ENCODE measurements at places on chromosomes 11 and 22. TPM values are rescaled to one million over a fixed set of nuclear protein-coding genes. Genes with fewer than 3 reads are reported as not detected.

- no peak for DNase-seq
Observed at GRCh38 chr11:93694109-93694508, 32.6 kb downstream of the CEP295 start.

Gene DYNC2H1
- total RNA-seq: 18.5 TPM

DNA sequence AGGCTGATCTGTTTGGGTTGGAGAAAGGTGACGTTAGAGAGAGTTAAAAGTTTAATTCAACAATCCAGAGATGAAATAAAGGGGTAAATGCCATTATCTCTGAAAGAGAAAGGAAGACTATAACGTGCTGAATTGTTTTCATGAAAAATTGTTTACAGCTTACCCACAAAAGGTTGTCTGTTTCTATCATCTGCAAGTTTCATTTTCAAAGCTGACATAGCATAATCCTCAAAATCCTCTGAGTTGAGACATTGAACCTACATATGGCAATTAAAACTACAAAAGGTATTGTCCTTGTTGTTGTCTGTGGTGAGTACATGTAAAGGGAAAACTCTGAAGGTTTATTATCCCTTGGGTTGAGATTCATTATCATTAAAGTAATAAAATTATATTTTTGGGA lies 569.9 kb downstream of the LUZP2 start:
- DNase-seq: no peak

DNA sequence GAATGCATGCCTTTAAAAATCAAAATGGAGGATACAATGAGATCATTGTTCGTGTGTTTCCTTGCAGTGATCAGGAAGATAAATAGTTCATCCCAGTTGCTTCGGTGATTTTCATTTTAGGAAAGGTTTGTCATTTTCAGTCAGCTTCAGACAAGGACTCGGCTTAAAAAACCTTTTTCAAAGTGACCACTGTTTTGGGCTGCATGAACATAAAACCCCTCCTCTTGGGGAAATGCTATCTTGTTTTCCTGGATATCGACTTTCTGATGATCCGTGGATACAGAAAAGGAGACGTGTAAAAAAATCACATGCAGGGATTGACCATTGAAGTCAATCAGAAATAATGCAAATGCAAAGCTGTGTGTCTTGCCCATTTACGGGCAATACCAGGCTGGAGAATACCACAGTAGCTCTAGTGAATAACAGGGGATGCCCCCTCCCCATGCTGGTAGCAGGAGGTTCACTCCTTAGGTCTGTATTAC lies 146.8 kb downstream of the MAML2 start:
- no peak for DNase-seq

DNA sequence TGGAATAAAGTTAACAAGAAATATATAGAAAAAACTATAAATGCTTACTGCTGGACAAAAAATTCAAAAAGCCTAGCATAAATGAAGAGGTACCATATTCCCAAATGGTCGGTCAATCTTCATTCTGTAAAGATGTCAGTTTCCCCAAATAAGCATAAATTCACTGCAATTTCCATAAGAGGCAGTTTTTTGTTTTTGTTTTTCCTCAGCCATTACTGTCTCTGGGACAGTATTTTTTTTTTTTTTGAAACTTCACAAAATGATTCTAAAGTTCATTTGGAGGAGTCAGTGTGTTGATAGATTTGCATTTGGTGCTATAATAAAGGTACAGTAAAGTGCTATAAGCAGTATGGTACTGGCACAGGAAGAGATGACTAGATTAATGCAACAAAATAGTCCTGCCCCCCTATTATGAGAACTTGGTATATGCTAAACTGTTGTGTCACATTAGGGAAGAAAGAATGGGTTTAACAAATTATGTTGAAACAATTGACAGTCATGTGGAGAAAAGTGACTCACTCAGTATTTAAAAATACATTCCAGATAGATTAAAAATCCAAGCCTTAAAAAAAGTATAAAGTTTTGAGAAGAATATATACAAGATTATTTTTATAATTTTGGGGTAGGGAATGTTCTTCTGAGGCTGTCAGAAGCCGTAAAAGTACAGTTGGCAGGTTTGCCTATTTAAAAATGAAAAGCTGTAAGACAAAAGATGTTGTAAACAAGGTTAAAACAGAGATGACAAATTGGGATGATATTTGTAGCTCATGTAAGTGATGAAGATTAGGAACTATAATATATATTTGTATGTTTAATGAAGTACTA lies 2.6 kb upstream of the FTH1 start:
- DNase-seq: peak; percentile 77

GRCh38 chr11:91078221-91078620 lies 855.4 kb upstream of the CHORDC1 start:
- no peak for DNase-seq

DNA sequence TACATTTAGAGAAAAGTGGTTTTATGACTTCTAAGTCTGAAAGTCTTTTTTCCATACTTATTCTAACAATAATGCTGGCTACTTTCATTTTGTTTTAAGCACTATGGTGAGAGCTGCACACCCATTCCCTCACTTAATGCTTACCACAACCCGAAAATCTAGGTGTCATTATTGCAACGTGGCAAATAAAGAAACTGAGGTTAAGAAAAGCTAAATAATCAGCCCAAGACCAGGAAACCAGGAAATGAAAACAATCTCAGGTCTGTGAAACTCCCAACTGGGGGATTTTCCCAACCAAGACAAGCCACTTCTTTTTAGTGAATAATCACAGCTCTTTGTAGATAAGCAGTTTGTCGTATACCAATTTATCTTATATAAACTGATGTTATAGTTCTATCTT lies 126.3 kb downstream of the SLC1A2 start:
- no peak for DNase-seq

DNA sequence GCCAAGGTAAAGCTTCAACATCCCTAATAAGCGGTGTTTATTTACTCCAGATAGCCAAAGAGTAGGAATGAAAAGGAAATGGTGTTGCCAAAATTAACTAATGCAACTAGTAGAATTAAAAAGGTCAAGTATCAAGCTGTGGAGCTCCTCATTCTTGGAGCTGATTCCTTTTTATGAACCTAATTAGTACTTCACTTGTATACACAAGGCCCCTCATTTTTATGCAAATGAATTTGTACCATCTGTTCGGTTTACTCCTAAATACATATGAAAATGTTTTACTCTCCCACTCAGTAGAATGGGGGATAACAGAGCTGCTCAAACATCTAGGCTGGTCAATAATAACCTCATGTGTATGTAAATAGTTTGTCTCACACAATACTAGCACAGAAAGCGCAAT lies 426.4 kb upstream of the LUZP2 start:
- DNase-seq: no peak

GRCh38 chr11:126926376-126926791 lies 74.2 kb downstream of the KIRREL3 start:
- DNase-seq: no peak

Gene P2RX3
- not detected for total RNA-seq
